NCI-H446 (cell line): ENCODE measurements at places on chromosomes 12 and 14.

DNA sequence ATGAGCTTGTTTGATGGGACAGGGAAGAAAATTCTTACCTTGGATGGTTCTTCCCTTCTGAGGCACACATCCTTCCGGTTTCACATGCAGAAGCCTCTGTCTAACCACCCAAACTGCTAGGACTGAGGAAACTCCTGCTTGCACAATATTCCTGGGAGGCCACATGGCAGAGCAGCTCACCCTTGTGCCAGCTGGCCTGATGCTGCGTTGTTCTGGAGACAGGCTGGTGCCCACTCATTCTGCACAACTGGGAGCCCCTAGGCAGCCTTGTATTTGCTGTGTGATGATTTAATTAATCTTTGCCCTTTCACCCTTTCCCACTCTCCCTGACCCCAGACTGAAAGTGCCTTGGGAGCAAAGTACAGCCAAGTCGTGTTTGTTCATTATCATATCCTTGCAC is 130.8 kb downstream of the RTN1 start:
- DNase-seq: no peak

GRCh38 chr12:105744371-105745058 is 394.2 kb downstream of the NUAK1 start:
- DNase-seq: no peak

GRCh38 chr12:89305373-89305772 is 46.9 kb downstream of the DUSP6 start:
- DNase-seq: no peak

DNA sequence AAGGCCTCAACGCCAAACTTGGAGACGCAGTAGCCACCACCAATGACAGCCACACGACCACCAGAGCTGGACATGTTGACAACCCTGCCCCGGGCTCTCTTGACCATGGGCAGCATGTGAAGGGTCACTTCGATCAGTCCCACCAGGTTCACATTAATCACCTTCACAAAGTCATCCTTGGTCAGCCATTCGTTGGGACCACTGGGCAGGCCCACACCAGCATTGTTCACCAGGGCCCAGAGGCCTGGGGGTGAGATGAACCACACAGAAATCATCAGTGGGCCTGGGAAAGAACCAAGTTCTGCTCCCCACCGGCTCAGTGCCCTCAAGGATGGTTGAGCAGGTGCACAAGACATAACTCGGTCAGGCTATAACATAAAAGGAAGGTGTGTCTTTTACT is 4.0 kb downstream of the SDR9C7 start:
- DNase-seq: no peak

DNA sequence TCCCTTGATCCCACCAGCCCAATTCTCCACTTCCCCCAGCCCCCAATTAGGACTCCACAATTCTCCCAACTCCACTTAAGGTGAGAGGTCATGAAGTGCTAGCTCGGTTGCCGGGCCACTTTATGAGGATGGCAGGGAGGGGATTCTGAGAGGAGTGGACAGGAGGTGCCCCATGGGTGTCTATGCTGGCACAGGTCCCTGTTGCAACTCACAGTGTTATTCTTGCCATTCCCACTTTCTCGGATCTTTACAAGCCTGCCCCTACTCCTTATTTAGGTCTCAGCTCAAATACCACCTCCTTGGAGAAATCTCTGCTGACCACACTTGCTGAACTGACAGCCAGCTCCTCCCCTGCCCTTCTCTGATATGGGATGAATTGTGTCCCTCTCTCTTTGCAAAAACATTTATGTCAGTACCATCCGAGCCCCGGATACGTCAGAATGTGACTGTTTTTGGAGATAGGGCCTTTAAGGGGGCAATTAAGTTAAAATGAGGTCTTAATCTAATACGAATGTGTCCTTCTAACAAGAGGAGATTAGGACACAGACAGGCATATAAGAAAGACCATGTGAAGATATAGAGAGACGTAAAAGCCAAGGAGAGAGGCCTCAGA is 4.2 kb upstream of the LGALS3 start:
- DNase-seq: no peak

- DNase-seq: no peak
Observed at GRCh38 chr14:95601650-95602049, 66.8 kb downstream of the GLRX5 start.

DNA sequence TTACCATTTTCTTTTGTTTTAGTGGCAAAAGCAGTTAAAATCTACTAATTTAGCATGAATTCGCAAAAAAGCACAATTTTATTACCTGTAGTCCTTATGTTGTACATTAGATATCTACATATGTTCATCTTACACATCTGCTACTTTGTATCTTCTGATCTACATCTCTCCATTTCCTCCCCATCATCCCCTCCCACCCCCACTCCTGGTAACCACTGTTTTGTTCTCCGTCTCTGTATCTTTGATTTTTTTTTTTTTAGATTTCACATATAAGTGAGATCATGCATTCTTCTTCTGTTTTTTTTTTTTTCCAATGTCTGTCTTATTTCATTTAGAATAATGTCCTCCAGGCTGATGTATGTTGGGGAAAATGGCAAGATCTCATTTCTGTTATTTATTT is 922.7 kb downstream of the VRK1 start:
- no peak for DNase-seq

- no peak for DNase-seq
Observed at GRCh38 chr12:41151793-41152192, 36.3 kb upstream of the PDZRN4 start.

DNA sequence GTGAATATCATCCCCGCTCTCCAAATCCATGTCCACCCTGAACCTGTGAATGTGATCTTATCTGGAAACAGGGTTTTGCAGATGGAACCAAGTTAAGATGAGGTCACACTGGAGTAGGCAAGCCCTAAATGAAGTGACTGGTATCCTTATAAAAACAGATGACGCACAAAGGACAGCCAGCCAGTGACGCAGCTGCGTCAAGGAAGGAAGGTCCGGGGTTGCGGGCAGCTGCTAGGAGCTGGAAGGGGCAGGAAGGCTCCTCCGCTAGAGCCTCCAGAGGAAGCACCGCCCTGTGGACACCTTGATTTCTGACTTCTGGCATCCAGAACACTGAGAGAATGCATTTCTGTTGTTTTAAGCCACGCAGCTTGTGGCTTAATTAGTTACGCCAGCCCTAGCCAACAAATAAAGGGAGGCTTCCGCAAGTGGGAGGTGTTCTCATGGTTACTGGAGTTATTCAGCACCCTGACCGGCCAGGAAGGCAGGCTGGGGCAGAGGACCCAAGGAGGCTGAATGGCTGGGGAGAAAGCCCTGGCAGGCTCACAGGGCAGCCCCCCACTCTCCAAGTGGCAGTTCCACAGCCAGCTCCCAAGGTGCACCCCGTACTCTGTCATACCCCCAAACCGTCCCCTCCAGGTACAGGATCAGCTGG is 127.6 kb upstream of the NCOR2 start:
- no peak for DNase-seq

DNA sequence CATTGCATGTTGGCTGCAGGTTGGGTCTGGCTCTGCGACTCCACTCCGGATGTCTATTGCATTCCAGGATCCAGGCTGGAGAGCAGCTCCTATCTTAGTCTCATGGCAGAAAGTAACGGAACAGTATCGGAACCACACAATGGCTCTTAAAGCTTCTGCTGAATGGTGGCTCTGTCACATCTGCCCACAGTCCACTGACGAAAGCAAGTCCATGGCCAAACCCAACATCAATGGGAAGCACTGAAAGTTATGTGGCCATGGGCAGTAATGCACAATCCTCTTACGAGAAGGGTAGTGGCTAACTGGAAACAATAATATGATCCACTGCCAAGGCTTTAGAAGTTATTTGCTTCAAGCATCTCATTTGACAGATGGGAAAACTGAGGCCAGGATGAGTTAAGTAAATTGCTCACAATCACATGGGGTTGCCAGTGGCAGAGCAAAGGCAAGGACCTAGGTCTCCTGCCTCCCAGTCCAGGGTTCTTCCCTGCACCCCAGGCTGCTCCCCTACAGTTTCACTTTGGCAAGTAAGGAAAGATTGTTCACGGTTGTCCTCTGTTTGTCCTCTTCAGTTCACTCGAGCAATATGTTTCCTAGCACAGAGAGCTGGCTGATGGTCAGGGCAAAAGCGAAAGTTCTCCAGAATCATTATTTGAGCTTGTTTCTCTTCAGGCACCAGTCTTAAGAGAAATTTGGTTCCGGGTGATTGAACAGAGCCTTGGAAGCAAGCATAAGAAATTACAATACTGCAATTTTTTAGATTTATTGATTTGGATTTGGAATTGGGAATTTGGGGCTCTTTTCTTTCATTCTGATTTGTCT is 54.2 kb downstream of the CKAP4 start:
- DNase-seq: no peak

GRCh38 chr12:16260206-16260605 is 17.3 kb downstream of the SLC15A5 start:
- DNase-seq: no peak

GRCh38 chr14:21614240-21614639 is 20.5 kb downstream of the OR10G2 start:
- DNase-seq: no peak

DNA sequence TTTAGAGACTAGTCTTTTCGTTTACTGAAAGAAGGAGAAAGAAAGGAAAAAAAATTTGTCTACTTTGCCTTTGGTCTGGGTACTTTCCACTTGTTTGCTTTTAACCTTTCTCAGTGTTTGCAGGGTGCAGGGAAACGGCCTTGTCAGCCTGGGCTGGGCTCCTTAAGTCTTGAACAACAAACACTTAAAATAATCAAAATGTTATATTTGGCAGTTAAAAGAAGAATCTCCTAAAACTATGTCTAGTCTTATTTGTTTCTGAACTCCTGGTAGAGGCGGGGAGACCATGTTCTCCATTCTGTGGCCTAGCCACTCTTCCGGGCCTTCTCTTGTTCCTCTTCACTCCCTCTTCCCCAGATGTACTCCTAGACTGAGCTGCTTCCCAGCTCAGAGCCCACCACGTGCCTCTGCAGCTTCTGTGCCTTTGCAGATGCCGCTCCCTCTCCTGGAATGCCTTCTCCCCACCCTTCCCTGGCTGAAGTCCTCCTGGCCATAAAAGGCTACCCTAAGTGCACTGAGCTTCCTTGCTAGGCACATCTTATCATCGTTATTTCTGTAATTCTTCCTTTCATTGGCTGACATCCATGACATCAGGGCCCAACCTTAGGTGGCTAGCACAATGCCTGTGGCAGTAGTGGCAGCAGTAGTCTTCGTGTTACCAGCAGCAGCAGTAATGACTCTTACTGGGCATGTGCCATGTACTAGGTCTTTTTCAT is 432.9 kb downstream of the ZFP36L1 start:
- DNase-seq: no peak

- no peak for DNase-seq
Observed at GRCh38 chr14:100449225-100449987, 126.3 kb downstream of the SLC25A47 start.

GRCh38 chr14:86430853-86431252 is 900.9 kb downstream of the FLRT2 start:
- peak; percentile 27 for DNase-seq

GRCh38 chr12:116582610-116583009 is 23.4 kb downstream of the MAP1LC3B2 start:
- no peak for DNase-seq

GRCh38 chr12:52916216-52916615 is 11.3 kb upstream of the KRT8 start:
- DNase-seq: no peak

DNA sequence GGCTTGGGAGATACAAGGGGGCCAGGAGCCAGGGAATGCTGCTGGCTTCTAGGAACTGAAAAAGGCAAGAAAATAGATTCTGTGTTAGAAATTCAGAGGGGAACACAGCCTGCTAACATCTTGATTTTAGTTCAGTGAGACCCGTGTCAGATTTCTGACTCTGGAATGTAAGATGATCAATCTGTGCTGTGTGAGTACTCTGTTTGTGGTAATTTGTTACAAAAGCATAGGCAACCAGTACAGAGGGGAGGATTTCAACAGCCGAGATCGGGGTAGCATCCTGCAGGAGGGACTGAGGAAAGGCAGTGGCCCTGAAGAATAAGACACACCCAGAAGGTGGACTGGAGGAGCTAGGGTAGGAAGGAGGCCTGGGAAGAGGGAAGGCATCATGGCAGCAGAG is 410.0 kb upstream of the CCDC196 start:
- DNase-seq: no peak
